CD14-positive monocyte (primary cell): ENCODE measurements at places on chromosomes 3 and 15. TPM values are rescaled to one million over a fixed set of nuclear protein-coding genes. Genes with fewer than 3 reads are reported as not detected.

DNA sequence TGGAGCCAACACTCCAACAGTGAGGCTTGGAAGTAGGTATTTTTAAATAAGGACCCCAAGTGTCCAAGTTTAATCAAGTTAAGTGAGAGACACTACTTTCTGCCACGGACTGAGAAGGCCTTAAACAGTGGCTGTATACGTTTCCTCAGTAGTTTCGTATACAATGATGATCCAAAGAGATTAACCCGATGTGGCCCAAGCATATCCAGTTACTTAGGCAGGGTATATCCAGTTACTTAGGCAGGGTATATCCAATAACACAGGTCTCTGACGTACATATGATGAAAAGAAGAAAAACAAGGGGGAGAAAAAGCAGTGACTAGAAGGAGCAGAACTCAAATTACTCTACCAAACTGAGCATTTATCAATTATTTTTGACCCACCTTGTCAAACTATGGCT is 591.4 kb downstream of the FOXP1 start:
- no peak for DNase-seq

DNA sequence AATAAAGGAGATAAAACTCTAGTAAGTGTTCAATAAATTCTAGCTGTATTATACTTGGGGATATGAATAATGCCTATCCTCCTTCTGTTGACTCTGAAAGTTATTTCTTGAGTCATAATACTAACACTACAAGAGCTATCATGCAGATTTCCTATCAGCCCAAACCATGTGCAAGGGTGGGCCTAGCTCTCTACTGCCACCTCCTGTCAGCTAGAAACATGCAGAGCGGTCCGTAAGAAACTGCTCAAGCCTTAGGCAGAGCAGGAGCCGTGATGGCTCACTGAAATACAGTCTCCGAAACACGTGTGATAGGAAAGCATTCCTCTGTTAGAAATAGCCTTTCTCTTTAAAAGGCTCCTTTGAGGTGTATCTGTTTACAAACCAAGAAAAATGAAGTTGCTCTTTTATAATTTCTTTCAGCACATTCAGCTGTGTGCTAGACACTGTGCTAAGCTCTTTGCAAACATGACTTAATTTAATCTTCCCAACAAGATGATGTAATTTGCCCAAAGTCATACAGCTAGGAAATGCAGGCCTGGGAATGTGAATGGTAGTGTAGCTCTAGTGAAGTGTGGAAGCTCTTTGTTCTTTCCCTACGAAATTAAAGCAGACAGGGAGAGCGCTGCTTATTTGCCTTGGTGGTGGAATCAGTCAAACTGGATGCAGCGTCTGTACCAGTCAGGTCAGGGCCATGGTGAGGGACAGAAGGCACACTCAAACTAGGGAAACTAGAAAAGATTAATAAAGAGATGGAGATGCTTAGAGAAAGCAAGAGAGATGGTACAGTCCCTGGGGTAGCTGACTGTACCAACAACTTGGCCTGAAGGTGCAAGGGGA is 43.1 kb downstream of the MTHFS start:
- peak; percentile 56 for DNase-seq

- no peak for DNase-seq
Observed at GRCh38 chr15:80562033-80562432, 133.1 kb upstream of the ABHD17C start.

- DNase-seq: no peak
Observed at GRCh38 chr3:65846936-65847335, 191.8 kb downstream of the MAGI1 start.

- no peak for DNase-seq
Observed at GRCh38 chr3:162558016-162558415, 1061.4 kb downstream of the OTOL1 start.

DNA sequence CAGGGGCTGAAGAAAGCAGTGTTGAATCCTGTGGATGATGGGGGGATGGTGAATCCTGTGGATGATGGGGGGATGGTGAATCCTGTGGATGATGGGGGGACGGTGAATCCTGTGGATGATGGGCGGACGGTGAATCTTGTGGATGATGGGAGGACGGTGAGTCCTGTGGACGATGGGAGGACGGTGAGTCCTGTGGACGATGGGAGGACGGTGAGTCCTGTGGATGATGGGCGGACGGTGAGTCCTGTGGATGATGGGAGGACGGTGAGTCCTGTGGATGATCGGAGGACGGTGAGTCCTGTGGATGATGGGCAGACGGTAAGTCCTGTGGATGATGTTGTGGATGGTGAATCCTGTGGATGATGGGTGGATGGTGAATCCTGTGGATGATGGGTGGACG is 170.7 kb downstream of the SV2B start:
- DNase-seq: no peak

GRCh38 chr15:30859091-30859874 is 44.4 kb upstream of the FAN1 start:
- DNase-seq: no peak

DNA sequence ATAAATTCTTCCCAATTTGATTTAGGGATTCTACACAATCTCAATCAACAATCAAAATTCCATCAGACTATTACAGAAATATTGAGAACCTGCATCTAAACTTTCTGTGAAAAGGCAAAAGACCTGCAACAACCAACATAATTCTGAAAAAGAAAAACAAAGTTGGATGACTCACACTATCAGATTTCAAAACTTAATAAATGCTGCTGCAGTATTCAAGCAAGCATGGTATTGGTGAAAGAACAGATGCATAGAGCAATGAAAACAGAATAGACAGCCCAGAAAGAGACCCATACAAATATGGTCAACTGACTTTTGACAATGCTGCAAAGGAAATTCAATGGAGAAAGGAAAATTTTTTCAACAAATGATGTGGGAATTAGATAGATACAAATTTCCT is 477.1 kb upstream of the NR2F2 start:
- DNase-seq: no peak

DNA sequence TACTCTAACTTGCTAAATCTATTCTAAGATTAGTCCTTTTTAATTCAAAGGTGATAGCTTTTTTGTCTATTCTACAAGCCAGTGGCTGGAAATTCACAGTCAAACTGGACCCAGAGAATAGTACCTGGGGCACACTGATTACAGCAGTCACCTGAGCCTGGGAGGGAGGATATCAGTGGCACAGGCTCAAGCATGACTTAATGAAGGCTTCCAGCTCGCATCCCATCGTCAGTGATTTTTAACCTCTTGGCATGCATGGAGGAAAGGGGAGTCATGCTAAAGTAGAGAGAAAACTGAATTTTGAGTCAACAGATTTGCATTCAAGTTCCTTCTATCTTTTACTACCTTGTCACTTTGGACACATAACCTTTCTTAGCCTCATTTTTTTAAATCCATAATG is 24.8 kb downstream of the GOLIM4 start:
- DNase-seq: no peak

- DNase-seq: no peak
Observed at GRCh38 chr3:114328345-114328744, 34.5 kb downstream of the TIGIT start.

- no peak for DNase-seq
Observed at GRCh38 chr3:132569153-132569552, 27.9 kb upstream of the ACKR4 start.

GRCh38 chr3:186318135-186318534 is 43.9 kb downstream of the DGKG start:
- DNase-seq: no peak

NR1I2 gene
- polyA plus RNA-seq: 0.06 and 0.07 TPM in 2 replicates

CRYBG3 gene
- polyA plus RNA-seq: 5.3 TPM

HIGD2B gene
- polyA plus RNA-seq: not detected in 2 replicates

GOLGA6L4 gene
- polyA plus RNA-seq: not detected
